ENCODE measurements at places on chromosomes 4 and X.

- DNase-seq = no peak
These were observed 49.6 kb downstream of the KLF8 start for GRCh38 chrX:56281789-56282188.

DNA sequence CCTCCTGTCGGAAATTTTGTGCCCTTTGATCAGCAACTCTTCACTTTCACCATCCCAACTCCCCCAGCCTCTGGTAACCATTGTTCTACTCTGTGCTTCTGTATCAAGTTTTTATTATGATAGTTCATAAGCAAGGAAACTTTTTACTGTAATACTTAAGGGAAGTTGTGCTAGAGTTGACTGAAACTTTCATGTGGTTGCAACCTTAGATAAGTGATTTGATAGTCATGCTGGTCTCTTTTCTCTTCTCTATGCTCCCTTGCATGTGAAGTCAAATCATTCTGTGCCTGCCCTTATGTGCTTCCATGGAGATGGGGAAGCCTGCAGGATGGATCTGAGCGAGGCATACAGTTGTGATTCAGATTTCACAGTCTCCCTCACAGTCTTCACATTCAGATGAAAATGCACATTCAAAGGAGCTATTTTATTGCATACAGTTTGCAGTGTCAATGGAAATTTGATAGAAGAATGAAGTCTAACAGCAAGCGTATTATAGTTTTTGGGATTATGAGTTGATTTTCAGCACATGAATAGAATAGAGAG is 1428.3 kb upstream of the TENM3 start:
- DNase-seq = no peak

DNA sequence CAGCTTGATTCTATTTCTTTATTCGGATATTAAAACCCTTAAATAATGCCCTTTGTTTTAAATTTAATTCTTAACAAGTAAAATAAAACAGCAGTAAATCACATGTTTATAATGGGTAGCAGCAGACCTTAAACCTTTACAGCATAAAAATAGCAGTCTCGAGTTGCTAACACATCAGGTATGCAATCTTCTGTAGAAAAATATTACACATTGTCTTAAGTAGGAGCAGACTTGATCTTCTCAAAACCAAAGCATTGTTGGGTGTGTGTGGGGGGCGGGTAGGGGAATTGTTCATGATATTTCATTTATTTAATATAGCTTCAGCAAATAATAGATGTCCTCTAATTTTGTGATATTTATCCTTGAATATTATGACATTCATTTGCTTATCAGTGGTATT is 331.4 kb downstream of the PCDH7 start:
- DNase-seq = no peak

GRCh38 chrX:118702741-118703140 is 24.7 kb upstream of the IL13RA1 start:
- DNase-seq = no peak

GRCh38 chr4:52241916-52242315 is 190.8 kb downstream of the SPATA18 start:
- DNase-seq = no peak

DNA sequence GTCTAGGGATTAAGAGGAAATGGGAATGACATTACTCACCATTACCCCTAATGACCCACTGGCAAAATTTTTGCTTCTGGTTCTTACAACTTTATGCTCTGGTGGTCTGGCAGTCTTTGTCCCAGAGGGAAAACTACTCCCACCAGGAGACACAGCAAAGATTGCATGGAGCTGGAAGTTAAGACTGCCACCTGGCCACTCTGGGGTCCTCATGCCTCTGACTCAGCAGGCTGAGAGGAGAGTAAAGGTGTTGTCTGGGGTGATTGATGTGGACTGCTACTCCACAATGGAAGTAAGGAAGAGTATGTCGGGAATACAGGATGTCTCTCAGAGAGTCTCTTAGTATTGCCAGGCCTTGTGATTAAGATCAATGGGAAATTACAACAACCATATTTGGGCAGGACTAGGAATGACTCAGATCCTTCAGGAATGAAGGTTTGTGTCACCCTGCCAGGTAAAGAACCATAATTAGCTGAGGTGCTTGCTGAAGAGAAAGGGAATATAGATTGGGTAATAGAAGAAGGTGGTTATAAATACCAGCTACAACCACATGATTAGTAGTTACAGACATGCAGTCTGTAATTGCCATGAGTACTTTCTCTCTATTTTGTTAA is 215.5 kb downstream of the GPAT3 start:
- DNase-seq = no peak

DNA sequence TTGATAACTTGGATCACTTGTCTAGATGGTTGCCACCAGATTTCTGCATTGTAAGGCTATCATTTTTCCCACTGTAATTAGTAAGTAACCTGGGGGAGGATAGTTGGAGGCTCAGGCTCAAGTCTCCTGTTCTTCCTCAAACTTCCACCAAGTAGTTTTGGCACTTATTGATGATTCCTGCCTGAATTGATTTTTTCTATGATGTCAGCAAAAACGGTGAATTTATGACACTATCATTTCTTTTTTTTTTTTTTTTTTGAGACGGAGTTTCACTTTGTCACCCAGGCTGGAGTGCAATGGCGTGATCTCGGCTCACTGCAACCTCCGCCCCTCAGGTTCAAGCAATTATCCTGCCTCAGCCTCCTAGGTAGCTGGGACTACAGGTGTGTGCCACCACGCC is 12.4 kb downstream of the TMSB4X start:
- DNase-seq = no peak

- no peak for DNase-seq
These were observed 112.0 kb upstream of the NDP start for GRCh38 chrX:44085209-44085608.

- no peak for DNase-seq
These were observed 96.0 kb downstream of the DHRSX start for GRCh38 chrX:2404776-2405175.

GRCh38 chrX:153408221-153408721 is 3.0 kb upstream of the ZFP92 start:
- DNase-seq = no peak

Data from NCI-H446 (cell line).